Thoracic aorta (tissue), 2 donors: ENCODE measurements at places on chromosomes 12 and 14.

- DNase-seq: no peak
These were observed 13.9 kb upstream of the LRTM2 start for GRCh38 chr12:1806301-1807086.

DNA sequence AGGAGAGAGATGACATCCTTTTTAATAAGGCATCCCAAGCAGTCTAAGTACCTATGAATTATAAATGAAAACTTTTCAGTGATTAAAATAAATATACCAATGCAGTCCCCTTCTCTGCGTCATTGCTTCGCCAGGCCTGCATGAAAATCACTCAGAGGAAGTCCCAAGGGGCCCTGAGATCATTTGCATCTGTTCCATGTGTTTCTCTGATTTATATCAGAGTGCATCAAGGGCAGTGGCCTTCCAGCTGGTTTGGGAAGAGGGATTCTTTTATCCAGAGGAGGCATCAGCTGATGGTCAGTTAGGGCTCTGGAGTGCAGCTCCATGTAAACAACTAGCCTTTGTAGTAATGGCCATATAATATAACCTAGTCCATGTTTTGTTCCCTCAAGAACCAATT, 210.1 kb downstream of the RGS6 start:
- DNase-seq: no peak

DNA sequence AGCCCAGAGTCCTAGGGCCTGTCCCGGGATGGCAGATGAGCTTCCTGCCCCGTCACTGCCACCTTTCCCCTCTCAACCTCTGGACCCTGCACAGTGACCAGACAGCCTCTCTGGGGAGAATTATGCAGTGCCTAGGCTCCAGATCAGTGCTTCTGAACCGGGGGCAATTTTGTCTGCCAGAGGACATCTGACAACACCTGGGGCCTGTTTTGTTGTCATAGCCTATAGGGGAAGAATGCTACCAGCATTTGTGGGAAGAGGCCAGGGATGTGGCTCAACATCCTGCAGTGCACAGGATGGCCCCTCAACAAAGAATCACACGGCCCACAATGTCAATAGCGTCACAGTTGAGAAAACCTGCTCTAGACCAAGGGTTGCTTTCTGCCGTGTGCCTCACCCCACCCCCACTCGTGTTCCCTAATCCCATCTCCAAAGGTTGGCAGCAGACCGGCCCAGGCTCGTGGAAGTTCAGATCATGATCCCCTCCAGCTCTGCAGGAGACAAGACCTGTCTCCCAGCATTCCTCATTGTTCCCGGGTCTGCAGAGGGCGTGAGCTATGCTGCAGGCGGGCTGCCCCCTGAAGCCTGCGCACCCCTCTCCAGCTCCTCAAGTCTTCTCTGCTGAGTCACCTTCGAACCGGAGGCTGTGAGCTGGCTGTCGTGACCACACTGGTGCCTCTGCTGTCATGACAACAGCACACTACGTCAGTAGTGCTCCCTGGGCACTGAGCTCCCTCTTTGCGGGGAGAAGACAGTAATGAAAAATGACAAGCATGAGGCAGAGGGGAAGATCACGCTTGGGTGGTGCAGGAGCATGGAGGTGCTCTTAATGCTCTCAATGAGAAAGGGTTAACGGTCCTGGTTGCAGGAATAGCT, 2.0 kb upstream of the GAPDH start:
- DNase-seq: no peak

DNA sequence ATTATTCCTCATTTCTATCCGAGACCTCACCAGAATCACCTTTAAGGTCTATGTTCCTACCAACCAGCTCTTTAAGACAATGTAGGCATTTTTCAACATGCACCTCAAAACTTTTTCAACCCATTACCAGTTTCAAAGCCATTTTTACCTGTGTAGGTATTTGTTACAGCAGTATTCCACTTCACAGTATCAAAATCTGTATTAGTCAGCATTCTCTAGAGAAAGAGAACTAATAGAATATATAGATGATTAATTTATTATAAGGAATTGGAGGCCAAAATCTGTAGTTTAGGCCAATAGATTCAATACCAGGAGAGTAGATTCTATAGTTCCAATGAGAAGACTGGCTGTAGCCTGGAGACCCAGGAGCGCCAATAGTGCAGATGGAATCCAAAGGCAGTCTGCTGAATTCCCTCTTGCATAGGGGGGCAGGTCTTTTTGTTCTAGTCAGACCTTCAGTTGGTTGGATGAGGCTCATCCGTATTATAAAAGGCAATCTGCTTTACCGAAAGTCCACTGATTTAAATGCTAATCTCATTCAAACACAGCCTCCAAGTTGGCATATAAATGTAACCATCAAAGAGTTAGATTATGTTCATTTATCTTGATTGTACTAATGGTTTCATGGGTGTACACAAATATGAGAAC, 151.6 kb upstream of the SYT1 start:
- DNase-seq: no peak

- no peak for DNase-seq
These were observed 266.4 kb downstream of the NAV3 start for GRCh38 chr12:78096909-78097597.

DNA sequence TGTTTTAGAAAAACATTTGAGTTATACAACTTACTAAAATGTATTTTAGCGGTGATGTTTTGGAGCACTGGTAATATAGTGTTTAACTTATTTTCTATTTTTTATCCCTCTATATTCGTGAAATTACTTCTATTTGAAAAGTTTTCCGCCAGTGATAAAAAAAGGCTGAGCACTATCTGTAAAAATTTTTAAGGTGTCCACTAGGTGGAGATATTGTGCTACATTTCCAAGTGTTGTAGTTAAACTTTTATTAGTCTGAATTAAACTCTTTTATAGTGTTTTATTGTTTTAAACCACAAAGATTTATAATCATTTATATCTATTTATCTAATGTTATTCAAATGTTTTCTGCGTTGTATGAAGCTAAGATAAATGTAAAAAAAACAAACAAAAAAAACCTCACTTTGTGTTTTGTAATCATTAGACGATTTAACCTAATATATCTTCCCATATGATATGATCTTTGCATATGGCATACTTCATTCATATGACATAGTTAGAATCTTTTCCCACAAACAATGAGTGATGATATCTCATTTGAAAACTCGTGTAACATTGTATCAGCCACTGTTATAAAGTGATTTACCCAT, 11.8 kb downstream of the ALG10B start:
- DNase-seq: no peak
